ENCODE measurements at places on chromosomes 11 and 22. TPM values are rescaled to one million over a fixed set of nuclear protein-coding genes. Genes with fewer than 3 reads are reported as not detected.

The GAL gene
- not detected for total RNA-seq

The NNMT gene
- 1,213 TPM for total RNA-seq

- DNase-seq, result no peak
Observed at GRCh38 chr11:105179542-105180278, 40.1 kb upstream of the CARD18 start.

DNA sequence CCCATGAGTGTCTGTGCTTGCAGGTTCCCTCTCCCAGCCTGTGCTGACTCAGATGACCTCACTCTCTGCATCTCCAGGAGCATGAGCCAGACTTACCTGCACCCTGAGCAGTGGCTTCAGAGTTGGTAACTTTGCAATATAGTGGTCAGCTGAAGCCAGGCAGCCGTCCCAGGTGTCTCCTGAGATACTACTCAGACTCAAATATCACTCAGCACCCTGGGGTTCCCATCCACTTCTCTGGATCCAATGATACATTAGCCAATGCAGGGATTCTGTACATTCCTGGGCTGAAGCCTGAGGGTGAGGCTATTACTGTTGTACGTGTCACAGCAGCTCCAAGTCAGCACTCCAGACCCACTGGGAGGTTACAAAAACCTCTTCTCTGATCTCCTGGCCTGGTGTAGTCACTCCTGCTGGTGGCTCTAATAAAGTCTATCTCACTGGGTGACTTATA lies 87.8 kb upstream of the TOP3B start:
- DNase-seq, result no peak

All from thoracic aorta (tissue), 2 donors.